ENCODE measurements at places on chromosomes 5 and 9.
A peak's percentile ranks its signal among the peaks of the same experiment; 100 is the strongest.

DNA sequence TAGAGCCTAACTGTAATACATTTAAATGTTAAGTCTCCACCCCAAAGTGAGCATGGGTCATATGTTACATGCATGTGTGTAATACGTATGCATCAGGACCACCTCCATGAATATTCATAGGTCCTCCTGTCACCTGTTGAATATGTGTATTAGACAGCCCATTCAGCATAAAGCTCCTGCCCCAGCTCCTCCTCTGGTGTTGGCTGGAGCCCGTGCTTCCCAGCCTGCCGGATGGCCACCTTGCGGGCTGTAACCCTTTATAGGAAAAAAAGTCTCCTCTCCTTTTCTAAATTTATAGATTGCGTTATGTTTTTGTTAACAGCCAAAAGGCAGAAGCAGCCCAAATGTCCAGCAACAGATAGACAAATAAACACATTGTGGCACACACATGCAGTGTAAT lies 299.5 kb downstream of the MED10 start:
- DNase-seq: no peak

DNA sequence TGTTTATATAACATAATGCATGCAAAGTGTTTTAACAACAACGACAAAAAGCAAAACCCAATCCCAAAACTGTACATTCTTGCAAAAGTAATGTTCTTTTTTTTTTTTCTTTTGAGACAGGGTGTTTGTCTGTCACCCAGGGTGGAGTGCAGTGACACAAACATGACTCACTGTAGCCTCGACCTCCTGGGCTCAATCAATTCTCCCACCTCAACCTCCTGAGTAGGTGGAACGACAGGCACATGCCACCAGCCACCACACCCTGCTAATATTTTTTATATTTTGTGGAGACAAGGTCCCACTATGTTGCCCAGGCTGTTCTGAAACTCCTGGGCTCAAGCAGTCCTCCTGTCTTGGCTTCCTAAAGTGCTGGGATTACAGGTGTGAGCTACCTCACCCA lies 13.6 kb upstream of the HAVCR1 start:
- DNase-seq: peak; percentile 32

DNA sequence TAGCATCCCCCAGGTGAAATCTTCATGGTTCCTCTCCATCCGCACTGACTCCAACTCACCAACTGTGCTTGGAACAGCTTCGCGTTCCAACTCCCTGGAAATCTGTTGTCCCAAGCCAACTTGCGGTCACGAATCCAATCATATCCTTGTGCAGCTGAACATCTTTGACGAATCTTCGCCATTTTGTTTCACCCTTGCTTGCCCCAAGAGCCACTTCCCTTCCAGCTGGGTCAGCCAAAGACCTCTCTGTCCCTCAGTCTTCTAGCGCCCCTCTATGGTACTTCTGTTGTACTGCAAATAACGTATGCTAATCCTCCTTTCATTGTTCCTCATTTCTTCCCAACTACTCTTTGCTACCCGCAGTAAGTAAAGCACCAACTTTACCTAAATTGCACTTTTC lies 61.0 kb upstream of the TARS1 start:
- DNase-seq: peak; percentile 52

- DNase-seq: no peak
Observed at GRCh38 chr5:146632620-146633322, 116.8 kb upstream of the GPR151 start.
